DMS79 treated with DMSO at 0.1 percent for 48 hours (cell line): ENCODE measurements at places on chromosomes 4 and X.

DNA sequence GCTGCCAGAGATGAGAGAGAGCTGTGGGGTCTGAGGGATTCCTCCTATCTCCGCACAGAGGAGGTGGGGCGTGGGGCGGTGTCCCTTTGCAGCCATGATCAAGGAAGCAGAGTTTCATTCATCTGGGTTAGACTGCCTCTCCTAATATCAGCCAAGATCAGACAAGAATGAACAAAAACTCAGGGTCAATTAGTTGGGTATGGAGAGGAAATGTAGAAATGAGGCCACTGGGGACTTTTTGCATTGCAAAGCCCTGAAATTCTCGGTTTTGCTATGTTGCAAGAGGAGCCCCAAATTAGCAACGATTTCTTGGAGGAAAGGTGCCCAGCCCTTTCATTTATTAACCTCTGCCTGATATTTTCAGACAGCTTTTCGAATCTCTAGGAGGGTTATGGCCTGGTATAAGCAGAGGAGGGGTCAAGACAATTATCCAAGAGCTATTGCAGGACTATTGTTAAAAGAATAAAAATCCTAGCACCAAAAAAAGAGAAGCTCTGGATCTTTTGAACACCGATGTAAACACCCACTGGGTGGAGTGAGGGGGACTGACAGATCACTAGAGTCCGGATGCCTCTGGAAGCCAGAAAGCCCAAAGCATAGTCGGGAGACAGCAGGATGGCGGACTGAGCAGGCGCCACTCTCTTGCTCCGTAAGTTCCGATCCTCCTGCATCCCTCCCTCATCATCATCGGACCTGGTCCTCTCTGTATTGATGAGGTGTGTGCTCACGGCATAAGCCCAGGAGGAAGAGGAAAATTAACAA is 34.4 kb upstream of the ACSL1 start:
- no peak for DNase-seq

GRCh38 chr4:7193030-7193958 is 956 bp downstream of the SORCS2 start:
- peak; percentile 29 for DNase-seq

DNA sequence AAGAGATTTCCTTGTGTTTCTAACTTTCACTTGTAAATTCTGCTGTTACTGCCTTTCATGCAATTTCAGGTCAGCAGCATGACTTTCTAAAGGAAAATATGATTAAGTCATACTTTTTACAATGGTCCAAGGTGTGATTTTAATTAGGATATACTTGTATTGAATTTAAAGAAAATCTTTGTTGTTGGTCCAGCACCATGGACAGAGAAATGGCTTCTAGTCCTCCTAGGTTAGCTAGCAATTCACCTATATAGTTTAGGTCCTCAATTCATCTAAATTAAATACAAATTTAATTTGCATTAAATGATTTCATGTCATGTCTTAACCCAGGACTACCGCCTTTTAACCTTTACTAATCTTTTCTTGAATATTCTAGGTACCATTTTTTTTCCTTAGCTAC is 304.9 kb upstream of the RPS6KA3 start:
- no peak for DNase-seq

- no peak for DNase-seq
These were observed 29.3 kb upstream of the BCOR start for GRCh38 chrX:40127052-40127451.

DNA sequence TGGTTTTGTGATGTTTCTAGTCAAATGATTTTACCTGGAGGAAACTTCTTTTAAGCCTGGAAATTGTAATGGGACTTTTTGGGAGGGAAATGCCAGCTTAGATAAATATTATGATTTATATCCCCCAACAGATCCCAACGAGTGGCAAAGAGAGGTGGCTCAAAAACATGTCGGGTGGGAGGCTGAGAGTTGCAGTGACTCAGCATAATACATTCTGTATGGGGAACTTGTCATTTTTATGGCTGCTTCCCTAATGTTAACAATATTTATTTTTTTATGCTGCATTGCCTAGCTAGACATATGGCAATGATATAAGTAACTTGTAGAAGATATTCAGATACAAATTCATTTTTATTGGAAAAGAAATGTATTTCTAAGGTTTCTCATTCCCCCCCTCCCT is 219.0 kb downstream of the ARHGAP10 start:
- DNase-seq, result no peak

GRCh38 chrX:6738518-6739470 is 203.9 kb upstream of the VCX3A start:
- DNase-seq, result no peak

DNA sequence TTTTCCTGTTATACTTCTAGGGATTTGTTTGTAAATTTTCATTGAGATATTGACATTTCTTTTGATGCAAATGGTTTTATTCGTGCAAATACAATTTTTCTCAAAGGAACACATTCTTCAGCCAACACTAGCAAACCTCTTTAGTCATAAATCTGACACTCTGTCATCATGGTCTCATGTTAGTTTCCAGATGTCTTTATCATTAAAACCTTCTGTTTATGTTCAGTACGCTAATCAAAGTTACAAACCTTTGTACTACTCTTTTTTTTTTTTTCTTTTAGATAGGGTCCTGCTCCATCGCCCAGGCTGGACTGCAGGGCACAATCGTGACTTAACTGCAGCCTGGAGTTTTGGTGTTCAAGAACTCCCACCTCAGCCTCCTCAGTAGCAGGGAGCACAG is 7.1 kb downstream of the SLC25A31 start:
- no peak for DNase-seq

DNA sequence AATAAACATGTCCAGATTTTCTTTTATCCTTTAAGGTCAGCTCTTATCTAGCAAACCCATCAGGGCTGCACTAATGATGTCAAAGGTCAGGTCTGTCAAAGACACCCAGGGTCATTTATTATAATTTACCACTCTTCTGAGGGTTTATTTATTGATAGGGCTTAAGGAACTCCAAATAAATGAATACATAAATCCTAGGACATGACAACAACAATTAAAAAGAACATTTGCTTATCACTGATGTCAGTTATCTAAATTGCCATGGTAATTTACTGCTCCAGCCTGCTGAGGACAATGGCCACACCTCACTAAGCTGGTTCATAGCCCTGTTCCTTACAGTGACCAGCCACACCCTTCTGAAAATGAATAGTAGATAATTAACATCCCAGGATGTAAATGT is 317.1 kb downstream of the UNC5C start:
- DNase-seq, result no peak

GRCh38 chrX:134183665-134184064 is 53.3 kb upstream of the CCDC160 start:
- no peak for DNase-seq
